AG09309 (cell line): ENCODE measurements at places on chromosomes 12 and 14.
A peak's percentile ranks its signal among the peaks of the same experiment; 100 is the strongest.

GRCh38 chr14:80981673-80982072 is 26.3 kb downstream of the TSHR start:
- DNase-seq, result no peak

GRCh38 chr14:20681348-20682126 is 2.8 kb upstream of the RNASE4 start:
- DNase-seq, result peak; percentile 45

- peak; percentile 33 for DNase-seq
These were observed 151.5 kb downstream of the ATXN7L3B start for GRCh38 chr12:74689071-74689655.

DNA sequence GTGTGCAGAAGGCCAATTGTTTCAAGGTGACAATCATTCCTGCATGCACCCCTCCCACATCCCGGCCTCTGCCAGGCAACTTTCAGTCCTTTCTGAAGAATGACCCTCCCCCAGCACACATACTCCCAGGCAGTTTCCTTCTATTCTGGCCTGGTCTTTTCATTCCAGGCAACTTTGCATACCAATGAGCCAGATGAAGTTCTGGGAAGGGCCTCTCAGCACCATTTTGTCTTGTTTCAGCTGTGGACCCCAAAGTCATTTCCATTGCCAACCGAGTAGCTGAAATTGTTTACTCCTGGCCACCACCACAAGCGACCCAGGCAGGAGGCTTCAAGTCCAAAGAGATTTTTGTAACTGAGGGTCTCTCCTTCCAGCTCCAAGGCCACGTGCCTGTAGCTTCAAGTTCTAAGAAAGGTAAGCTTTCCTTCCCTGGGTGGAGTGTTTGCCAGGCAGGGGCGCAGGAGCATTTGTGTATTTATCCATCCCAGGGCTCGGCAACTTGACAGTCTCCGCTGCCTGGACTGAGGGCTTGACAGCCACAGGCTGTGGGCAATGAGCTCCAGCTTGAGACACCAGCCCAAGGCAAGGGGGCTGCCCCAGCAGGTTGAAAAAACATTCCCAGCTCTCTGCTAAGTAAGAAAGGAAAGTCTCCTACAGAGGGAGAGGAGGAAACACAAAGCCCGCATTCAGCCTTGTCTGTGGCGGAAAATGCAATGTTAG is 16.4 kb downstream of the BCL2L14 start:
- no peak for DNase-seq

GRCh38 chr12:38607295-38607694 is 290.7 kb downstream of the ALG10B start:
- DNase-seq, result no peak

- no peak for DNase-seq
These were observed 845.7 kb upstream of the USP15 start for GRCh38 chr12:61414470-61414869.

DNA sequence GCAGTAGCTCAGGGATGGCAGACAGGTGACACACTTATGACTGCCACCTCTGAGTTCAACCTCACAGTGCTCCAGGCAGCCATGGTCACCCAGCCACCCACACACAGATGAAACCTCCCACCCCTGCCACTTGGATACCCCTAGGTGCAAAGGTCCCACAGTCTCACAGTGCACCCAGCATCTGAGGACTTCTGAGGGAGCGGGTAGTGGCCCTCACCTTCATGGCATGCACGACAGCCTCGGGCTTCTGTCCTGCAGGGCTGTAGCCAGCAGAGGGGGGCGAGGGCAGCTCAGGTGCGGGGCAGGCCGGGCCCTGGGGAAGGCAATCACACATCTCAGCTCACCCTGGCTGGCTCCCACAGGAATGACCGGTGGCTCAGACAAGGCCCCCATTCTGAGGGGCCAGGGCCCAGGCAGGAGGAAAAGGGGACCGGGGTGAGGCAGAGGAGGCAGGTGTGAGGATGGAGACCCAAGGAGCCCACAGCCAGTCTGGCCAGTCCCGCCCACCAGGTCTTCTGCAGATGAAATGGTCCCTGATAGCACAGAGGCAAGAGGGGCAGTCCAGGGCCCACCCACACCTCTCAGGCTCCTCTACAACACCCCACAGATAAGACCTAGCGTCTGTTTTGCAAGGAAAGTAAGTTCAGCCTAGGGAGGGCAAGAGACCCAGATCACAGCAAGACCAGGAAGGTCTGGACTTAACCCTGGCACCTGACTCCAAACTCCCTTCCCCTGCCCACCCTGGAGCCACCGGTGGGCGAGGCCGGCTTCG is 35.8 kb downstream of the CCNK start:
- DNase-seq, result no peak

DNA sequence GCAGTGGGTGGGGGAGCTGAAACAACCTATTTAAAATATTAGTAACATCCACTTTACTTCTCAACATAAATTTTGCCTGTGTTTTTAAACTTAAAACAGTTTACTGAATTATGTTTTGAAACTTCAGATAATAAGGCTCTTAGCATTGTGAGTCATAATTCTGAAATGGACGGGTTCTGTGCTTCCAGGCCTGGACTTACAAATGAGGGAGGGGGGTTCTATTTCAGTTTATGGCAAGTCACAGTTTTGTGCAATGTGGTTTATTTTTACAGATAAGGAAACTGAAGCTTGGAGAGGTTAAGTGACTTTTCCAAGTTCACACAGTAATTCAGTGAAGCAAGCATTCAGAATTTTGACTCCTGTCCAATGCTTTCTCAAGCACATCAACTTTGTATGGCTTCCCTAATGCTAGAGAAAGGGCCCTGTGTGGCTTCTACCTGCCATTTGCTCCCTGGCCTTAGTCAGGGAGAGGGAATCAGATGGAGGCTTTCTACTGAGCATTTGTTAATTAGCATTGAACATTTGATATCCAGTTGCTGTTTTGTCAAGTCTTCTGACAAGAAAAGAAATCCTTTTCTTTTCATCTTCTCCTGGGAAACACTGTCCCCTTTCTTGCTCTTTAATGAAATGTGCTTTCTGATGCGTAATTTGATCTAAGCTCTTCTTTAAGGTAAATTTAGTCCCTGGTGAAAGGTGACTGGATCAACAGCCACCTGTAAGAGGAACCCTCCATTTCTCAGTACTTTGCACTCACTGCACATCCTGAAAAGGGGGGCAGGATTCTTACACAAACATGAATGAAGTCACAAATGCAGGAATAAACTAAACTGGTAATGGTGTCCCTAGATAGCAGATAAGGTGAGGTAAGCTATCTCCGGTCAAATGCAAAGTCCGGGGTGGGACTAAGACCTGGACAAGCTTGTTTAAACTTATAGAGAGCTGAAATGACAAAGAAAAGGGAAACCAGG is 2.5 kb upstream of the SALL2 start:
- DNase-seq, result no peak

- DNase-seq, result no peak
These were observed 14.4 kb downstream of the ANHX start for GRCh38 chr12:133221241-133221640.

GRCh38 chr14:101029668-101030290 is 126.3 kb upstream of the RTL1 start:
- no peak for DNase-seq

- no peak for DNase-seq
These were observed 30.4 kb upstream of the CACNA2D4 start for GRCh38 chr12:1948883-1949282.

DNA sequence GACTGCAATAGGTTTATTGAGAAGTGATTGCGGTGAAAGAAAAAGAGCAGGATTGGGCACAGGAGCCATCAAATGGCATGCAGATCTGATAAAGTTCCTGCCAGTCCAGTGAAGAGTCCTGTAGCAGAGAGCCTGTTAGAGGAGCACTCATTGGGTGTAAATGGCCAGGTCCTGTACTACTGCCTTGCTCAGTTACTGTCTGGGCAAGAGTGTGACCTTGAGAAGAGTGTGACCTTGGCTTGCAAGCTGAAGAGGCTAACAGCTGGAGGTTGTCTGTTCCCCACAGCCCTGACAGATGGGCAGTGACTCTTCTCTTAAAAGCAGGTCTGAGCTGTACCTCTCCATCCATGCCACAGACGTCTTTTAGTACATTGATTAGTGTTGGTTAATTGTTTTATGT is 148.6 kb upstream of the SLC38A2 start:
- no peak for DNase-seq

DNA sequence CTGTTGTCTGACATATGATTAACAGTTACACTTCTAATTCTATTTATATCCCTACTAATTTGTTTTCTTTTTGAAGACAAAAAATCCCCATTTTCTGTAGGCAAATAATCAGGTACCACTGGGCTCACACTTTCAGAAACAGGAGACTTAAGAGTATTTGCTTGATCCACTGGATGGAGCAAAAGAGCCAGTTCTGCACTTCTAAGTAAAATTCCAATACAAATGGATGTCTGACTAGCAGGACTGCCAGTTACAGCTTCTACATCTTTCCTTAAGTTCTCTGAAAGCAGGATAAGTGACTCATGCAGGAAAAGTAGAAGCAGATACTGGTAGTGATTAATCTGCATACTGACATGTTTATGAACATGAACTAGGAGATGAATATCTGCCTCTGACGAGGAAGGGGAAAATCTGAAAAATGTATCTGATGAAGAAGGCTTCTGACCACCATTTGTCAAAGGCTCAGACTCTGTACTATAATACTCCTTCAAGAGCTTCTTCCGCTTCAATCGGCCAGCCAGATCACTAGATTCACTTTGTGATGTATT is 73.8 kb upstream of the ANKS1B start:
- peak; percentile 93 for DNase-seq

DNA sequence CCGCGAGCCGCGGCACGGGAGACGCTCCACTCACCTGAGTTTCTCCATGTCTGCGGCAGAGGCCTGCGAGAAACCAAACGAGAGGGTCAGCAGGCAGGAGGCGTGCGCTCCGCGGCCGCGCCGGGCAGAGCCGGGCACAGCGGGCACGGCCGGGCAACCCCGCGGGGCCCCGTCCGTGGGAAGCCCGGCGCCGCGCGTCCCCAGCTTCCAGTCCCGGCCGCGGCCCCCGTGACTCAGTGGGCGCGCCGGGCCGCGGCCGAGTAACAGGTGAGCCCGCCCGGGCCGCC is 19.4 kb downstream of the BEGAIN start:
- no peak for DNase-seq

DNA sequence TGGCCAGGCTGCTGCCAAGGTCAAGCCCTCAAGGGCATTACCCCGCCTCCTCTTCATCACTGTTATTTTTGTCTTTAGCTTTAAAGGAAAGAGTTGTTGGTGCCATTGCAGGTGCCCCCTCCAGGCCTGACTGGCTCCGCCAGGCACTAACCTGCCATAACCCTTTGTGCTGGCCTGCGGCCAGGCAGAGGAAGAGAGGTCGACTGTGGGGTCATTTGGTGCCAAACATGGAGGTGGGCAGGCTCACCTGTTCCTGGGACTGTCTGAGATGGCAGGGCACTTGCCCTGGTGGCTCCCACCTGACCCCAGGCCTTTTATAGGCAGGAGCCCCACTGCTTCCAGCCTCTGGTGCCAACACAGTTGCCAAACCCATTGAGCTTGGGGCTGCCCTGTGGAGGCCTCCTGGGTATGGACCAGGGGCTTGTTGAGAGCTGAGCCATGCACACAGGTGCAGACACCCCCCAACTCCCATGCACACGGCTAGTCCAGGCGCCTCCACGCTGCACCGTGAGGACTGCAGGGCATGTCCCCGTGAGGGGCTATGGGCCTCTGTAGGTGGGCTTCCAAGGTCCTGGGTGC is 29.4 kb upstream of the PLD4 start:
- no peak for DNase-seq

GRCh38 chr12:40099423-40099853 is 6.4 kb downstream of the SLC2A13 start:
- DNase-seq, result no peak

DNA sequence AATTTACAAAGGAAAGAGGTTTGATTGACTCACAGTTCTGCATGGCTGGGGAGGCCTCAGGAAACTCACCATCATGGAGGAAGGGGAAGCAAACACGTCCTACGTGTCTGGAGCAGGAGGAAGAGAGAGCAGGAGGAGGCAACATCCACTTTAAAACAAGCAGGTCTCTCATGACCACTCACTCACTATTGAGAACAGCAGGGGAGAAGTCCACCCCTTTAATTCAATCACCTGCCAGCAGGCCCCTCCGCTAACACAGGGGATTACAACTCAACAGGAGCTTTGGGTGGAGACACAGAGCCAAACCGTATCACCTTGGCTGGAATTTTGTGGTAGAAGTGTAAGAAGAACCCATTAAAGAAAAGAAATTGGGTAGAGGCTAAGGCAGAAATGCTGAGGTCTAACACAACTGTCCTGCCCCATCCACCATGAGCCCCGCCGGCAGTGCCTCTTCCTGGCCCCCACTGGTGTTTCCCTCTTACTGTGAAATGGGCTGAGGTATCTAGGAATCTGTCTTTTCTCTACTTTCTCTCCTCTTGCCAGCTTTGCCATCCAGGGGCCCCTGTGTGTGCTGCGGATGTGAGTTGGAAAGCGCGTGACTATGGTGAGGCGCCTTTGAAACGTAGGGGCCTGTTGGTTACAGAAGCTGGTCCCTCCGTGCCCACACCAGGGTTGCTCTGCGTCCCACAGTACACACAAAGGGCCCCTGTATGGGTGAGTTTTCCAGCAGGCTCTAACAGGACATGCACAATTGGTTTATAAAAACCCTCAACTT is 108.0 kb upstream of the TMEM132D start:
- no peak for DNase-seq

DNA sequence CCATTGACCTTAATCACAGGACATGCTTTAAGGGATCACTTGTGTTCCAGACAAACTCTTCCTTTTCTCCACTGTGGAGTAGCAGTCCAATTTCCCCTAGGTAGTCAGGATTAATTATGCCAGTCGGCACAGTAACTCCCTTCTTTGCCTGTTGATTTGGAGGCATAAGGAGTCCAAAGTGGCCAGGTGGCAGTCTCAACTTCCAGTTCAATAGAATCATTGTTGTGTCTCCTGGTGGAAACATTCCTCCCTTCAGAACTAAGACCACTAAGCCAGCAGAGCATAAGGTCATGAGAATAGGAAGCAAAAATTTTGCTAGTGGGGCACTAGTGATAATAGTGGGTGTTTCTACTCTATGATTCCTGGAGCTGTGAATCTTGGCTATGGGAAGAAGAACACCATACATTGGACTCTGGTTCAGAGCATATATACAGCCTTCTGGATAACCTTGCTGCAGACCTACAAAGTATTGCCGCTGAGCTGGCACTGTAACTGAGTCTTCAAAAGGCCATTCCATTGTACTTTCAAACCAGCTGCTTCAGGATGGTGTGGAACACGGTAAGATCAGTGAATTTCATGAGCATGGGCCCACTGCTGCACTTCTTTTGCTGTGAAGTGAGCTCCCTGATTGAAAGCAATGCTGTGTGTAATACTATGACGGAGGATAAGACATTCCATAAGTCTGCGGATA is 147.3 kb upstream of the MAX start:
- DNase-seq, result no peak

DNA sequence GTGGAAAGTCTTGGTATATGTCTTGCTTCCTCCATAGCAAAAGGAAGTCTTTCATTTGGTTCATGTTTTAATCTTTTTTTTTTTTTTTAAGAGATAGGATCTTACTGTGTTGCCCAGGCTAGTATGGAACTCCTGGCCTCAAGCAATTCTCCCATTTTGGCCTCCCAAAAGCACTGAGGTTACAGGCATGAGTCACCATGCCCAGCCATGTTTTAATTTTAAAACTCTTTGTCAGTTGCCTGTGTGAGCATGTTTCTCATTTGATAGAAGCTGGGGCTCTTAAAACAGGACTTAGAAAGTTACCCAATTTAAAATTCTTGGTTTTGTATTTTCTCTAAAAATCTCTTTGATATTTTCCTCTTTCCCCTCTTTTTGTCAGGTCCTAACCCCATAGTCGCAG is 45.0 kb upstream of the REP15 start:
- DNase-seq, result no peak
